ENCODE measurements at places on chromosomes 1 and 21. TPM values are rescaled to one million over a fixed set of nuclear protein-coding genes. Genes with fewer than 3 reads are reported as not detected.

Gene RGSL1
- total RNA-seq = not detected

GRCh38 chr1:244815600-244816099 lies 19.8 kb upstream of the COX20 start:
- DNase-seq = no peak

DNA sequence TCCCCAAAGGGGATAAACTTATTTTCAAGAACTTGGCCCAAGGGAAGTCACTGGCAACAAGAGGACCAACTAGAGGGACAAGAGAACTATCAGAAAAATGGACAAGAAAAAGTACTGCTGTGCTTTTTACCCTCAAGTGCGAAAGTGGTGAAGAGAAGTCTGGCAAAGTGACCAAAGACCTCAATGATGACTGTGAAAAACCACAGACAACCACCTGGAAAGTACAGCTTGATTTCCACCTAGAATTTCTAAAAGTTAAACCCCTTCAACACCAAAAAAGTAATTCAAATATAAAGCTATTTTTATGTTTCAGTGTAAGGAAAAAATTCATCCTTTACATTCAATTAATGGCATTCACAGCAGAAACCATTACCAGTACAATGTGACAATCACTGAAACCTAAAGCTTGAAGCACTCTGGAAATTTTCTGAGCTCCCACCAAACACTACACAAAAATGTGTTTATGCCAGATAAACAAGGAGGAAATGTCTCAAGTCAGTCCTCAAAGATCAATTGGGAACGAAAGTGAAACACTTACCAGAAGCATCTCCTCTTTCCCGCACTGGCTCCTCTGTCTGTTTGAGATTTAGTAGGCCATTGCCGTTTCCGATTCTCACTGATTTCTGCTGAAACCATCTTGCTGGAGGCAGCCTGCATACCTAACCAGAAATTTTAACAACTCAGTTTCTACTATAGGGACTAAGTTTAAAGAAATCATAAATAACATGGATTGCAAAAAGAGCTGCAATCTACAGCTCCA lies 8.3 kb downstream of the SDE2 start:
- no peak for DNase-seq

DNA sequence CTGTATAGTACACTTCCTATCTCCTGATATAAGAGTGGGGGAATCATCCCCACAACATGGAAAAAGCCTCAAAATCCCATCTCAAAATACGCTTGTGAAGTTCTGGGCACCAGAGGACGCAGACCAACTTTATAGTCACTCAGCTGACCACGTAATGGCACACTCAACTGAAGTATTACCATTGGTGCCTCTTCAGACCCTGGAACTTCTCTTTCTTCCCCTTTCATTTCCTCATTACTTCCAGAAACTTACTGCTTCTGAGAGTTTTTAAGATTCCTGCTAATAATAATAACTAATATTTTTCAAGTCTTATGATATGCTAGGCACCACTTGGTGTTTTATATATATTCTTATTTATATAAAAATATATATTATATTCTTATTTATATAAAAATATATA lies 202.6 kb downstream of the PTPRC start:
- no peak for DNase-seq

DNA sequence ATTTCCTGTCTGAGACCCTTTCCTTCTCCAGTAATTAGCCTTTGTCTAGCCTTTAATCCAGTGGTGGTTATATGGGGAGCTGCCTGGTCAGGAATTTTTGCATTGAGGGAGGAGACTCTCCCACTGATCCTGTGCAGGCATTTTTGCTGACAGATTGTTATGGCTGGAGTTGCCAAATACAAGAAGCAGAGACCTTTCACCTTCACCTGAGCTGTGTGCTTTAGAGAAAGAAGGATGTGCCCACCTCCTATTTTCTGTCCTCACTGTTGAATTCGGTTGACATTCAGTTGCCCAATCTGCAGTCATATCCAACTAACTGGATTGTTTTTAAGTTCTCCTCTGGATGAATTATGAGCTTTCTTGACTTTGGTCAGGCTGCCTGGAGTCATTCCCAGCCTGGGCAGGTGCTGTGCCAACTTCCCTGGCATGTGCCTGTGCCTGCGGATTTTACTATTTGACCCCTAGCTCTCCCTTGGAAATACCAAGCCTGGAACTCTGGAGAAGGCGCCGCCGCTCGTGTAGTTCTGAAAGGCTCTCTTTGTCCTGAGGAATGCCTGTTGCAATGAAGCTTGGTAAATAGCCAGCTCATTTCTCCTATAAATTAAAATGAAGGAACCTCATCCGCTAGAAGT lies 143.9 kb downstream of the NOS1AP start:
- no peak for DNase-seq

Gene PDZK1
- 1.0 TPM for total RNA-seq

Gene LCE1E
- not detected for total RNA-seq

- no peak for DNase-seq
These were observed 276.2 kb downstream of the NEGR1 start for GRCh38 chr1:72006092-72006491.

- no peak for DNase-seq
These were observed 133.3 kb upstream of the C1orf105 start for GRCh38 chr1:172287208-172287607.

Gene GBP6
- not detected for total RNA-seq

Gene OR2L5
- total RNA-seq = not detected

GRCh38 chr1:1832166-1832565 lies 53.9 kb upstream of the NADK start:
- no peak for DNase-seq

DNA sequence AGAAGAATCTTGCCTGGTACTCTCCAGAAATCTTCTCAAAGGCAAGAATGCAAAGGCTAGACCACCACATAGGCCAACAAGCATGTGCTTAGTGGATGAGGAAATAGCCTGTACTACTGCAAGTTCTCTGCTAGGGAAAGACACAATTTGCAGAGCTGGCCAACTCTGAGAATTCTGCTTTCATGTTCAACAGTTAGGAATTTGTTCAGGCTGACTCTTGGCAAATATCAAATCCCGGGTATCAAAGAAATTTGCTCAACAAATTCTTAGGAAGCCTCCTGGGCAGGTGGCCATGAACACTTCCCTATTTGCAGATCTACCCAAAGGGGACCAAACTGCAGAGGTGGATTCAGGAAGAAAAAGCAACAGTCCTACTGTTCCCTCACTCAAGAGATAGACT lies 15.0 kb upstream of the H3-3A start:
- DNase-seq = no peak

All from neural crest cell (in vitro differentiated cells).